Myocyte (in vitro differentiated cells): ENCODE measurements at places on chromosomes 1 and 21. TPM values are rescaled to one million over a fixed set of nuclear protein-coding genes. Genes with fewer than 3 reads are reported as not detected.
A peak's percentile ranks its signal among the peaks of the same experiment; 100 is the strongest.

- no peak for DNase-seq
Observed at GRCh38 chr1:244075247-244075722, 24.2 kb downstream of the ZBTB18 start.

GRCh38 chr1:160651433-160652064, 4.7 kb upstream of the SLAMF1 start:
- no peak for DNase-seq

DNA sequence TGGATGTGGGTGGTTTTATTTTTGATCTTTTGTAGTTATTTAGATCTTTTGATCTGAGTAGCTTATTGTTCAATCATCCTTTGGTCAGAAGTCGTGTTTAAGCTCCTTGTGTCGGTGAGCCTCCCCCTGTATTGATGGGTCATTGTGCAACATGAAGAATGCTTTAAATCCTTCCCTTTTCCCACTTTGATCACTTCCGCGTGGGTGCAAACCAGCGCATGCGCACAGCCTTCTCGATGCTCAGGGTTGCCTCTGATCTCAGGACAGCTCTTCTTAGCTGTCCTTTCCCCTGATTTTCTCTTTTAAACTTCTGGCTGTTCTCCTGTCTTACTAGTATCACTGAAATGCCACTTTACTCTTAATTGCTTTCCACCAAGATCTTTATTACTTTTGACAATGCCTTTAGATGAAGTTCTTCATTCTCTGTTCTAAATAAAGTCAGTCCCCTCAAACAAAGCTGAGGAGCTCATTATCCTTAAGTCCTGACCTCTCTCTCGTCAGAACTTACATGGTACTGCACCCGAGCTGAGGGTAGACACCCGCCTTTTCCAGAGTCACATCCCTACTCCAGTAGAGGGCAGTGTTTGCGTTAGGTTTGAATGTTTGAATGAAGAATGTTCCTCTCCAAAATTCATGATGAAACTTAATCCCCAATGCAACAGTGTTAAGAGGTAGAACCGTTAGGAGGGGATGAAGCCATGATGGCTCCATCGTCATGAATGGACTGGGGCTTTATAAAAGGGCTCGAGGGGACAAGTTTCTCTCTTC, 547.9 kb upstream of the TMPRSS15 start:
- DNase-seq, result no peak

DNA sequence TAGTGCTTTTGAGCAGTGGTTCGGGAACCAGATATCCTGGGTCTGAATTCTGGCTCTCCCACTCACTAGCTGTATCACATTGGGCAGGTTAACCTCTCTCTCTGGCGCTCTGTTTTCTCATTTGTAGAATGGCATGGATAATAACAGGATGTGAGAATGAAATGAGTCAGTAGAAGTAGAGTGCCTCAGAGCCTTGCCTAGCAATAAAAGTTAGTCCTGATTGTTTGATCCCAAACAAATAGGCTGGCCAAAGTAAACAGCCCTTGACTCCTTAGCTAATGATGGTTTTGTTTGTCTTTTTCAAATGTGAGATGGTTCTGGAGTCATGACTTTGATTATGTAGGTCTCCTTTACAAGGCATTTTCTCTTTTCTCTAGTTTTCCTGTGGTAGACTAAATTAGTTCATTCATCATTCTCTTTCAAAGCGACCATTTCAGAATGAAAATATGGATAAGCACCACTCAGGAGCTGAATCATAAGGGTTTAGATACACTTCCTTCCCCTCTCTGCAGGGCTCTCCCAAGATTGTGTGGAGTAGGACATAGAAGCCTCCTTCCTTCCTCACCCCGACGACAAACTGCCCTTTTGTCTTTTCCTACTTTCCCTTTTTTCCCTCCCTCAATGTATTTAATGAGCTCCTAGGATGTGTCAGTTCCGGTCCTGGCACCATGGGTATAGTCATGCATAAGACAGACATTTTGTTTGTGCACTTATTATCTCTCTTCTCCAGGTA, 23.1 kb downstream of the KIAA0040 start:
- DNase-seq, result no peak

DNA sequence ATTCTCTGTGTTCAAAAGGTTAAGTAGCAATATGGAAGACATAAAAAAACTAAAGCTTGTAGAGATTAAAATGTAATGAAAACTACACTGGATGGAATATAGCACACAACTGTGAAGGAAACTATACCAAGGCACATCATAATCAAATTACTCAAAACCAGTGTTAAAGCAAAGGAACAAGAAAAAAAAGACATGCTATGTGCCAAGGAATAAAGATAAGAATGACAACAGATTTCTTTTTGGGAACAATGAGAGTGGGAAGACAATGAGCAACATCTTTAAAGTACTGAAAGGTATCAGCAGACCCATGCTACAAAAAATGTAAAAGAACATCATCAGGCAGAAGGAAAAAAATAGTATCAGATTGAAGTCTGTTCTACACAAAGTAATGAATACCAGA, 157.8 kb downstream of the VPS13D start:
- peak; percentile 6 for DNase-seq

DNA sequence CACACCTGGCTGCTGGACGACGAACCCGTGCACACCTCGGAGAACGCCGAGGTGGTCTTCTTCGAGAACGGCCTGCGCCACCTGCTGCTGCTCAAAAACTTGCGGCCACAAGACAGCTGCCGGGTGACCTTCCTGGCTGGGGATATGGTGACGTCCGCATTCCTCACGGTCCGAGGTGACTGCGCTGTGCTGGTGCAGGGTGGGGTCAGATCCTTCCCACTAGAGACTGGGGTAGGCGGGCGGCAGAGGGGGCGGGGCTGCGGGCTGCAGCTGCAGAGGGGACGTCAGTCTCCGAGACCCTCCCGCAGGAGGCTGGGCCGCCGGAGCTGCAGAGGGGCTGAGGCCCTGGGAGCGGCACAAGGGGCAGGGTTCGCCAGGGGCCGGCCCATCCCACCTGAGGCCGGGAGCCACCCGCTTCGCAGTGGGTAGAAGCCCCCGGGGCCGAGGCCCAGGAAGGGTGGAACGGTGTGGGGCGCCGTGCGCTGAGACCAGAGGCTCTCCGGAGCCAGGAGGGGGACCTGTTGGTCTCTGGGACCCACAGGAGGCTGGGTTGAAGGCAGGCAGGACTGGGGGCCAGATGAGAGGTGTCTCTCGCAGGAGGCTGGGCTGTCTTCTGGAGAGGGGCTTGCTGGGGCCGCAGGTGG, 90.6 kb downstream of the TRIM11 start:
- DNase-seq, result peak; percentile 79

BLACAT1 gene
- total RNA-seq, result not detected in 2 replicates

DNA sequence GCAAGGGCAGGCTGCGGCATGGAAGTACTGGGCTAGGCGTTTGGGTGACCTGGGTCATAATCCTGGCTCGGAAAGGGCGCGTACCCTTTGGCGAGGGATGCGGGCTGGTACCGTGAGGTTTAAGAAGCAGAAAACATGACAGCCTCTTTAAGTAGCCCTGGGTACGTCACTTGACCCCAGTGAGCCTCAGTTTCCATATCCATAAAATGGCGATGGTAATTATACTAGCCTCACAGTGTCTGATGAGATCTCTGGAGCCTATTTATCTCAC, 700 bp downstream of the PIGV start:
- no peak for DNase-seq

- no peak for DNase-seq
Observed at GRCh38 chr1:31911994-31912780, 26.0 kb downstream of the PTP4A2 start.

SLAMF6 gene
- total RNA-seq, result not detected in 2 replicates

DNA sequence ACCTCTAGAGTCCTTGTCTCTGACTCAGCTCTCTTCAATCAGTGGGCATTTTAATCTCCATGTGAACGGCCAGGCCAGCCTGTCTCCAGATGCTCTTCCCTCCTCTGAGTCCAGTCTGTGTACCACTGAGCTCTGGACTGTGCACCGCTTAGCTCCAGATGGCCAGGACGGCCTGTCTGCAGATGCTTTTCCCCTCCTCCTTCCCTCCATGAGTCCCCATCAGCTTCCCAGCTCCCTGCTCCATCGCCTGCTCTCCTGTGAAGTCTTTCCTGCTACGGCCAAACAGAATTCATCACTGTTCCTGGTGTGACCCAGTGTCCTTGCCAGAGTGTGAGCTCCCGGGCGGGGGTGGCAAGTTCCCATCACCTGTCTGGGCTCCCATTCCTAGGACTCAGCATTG, 42.0 kb downstream of the STUM start:
- no peak for DNase-seq

DCDC2B gene
- total RNA-seq, result 0.11 TPM in 1 of 2 replicates, not detected in the other

DNA sequence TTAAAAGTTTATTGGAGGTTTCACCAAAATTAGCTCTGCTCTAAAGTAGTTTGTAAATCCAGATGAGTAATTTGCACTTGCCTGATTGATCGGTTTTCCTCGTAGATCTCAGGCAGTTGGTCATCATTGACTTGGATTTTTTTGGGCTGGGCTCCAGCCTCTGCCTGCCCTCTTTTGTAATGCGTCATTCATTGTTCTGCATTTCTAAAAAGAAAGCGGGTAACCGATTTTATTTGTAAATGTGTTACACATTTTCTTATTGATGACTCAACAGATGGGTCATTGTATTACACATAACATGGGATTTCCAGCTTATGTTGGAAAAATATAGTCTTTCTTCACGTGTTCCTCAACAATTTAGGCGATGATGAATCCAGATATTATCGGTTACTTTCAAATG, 5.5 kb downstream of the ETS2 start:
- DNase-seq, result no peak

DNA sequence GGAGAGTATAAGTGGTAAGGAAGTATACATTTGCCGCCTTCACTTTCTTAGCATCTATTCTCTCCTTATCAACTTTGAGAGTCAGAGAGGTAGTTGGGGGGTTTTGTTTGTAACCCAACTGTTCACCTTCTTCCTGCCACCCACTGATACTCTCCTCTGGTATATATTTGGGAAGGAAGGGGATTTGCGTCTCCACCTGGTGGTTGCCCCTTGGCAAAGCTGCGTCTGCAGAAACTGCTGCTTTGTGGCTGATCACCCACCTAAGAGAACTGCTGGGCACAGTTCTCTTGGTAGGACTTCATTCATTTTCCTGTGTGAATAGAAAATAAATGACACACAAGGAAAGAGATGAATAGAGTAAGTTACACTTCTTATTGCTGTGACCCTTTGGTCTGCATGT, 87.0 kb downstream of the SYT14 start:
- no peak for DNase-seq

GRCh38 chr1:87915771-87916170, 587.1 kb downstream of the LMO4 start:
- DNase-seq, result no peak

- no peak for DNase-seq
Observed at GRCh38 chr1:8006037-8006963, 19.8 kb downstream of the ERRFI1 start.

C2CD4D gene
- total RNA-seq, result not detected in 2 replicates

DNA sequence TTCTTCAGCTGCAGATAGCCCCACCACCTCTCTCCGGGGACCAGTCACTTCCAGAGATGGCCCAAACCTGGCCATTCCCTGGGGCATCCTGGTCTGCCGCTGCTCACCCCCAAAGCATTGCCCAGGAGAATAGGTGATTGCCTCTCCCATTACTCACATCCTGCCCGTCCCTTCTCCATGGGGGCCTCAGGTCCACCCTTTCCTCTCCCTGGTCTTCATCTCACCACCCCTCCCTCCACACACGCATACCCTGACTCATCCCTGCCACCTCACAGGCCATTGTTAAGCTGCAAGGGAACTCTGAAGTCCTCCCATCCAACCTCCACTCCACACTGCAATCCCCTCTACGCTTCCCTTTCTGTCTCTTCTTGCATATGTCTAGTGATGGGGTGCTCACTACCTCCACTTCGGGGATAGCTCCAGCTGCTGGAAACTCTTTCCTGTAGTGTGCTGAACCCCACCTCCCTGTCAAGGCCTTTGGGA, at the start of gene PLEKHG5:
Gene PLEKHG5, minus strand, starts transcription at position 188 of the 483 bp plus-strand sequence. CDS start 14,096 bp downstream, outside the sequence.
- no peak for DNase-seq

DNA sequence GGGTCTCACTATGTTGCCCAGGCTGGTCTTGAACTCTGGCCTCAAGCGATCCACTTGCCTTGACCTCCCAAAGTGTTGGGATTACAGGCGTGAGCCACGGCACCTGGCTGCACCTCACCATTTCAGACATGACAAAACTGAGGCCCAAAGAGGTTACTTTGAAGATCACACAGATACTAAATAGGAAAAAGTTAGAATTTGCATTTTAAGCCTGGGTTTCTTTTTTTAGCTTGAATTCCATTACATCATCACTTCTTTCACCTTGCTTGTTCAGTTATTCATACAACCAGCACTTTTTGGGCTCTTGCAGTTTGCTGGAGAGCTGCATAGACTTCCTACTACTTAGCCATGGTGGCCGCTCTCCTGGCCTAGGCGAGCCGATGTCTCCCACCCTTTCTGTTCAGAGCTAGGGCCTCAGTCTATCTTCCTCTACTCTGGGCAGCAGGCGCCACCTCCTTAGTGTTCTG, 16.3 kb upstream of the CD2 start:
- no peak for DNase-seq

DNA sequence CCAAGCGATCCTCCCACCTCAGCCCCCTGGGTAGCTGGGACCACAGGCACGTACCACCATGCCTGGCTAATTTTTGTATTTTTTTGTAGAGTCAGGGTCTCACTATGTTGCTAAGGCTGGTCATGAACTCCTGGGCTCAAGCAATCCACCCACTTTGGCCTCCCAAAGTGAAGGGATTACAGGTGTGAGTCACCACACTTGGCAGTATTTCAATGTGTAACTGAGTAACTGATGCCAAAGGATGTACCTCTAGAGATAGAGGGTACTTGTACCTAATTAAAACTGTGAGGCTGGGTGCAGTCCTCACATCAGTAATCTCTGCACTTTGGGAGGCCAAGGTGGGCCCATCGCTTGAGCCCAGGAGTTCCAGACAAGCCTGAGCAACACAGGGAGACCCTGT, 258.7 kb upstream of the DMRTA2 start:
- no peak for DNase-seq

DNA sequence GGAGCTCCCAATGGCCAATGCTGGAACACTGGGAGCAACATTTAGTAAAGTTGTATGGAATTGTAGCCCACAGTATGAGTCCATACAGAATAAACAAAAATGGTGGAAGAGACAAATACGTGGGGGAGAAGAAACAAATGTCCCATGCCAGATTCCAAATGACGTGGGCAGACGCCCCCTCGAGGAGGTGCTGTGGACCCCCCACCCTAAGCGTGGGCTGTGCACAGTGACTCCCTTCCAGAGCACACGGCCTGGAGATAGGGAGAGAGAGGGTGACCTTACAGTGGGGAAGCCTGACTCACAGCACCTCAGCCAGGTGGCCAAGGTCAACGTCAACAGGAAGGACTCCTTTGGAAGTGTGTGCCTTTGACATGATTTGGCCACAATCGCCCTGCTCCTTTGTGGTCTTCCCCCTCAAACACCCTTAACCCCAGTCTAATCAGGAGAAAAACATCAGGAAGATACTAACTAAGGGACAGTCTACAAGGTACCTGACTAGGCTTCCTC, 13.7 kb upstream of the PDE9A start:
- no peak for DNase-seq

GRCh38 chr1:19940486-19941205, 17.2 kb upstream of the PLA2G2E start:
- no peak for DNase-seq

ETNK2 gene
- 0.32 and 0.83 TPM in 2 replicates for total RNA-seq

- no peak for DNase-seq
Observed at GRCh38 chr1:232303222-232303620, 326.7 kb downstream of the SIPA1L2 start.

- no peak for DNase-seq
Observed at GRCh38 chr1:245383396-245384330, 228.9 kb downstream of the KIF26B start.
